ENCODE measurements at places on chromosomes 16 and 17. TPM values are rescaled to one million over a fixed set of nuclear protein-coding genes. Genes with fewer than 3 reads are reported as not detected.

The CEMP1 gene
- not detected for total RNA-seq

The TBC1D3B gene
- 6.3 TPM for total RNA-seq

The TMC6 gene
- total RNA-seq = 127 TPM

The MEIOB gene
- 5.0 TPM for total RNA-seq

The NDRG4 gene
- 30.1 TPM for total RNA-seq

The YBX2 gene
- total RNA-seq = 0.08 TPM

The DBNDD1 gene
- total RNA-seq = 27.2 TPM

The KIF19 gene
- total RNA-seq = not detected

Measured in kidney epithelial cell (primary cell).